ENCODE measurements at places on chromosomes 11 and 22.

DNA sequence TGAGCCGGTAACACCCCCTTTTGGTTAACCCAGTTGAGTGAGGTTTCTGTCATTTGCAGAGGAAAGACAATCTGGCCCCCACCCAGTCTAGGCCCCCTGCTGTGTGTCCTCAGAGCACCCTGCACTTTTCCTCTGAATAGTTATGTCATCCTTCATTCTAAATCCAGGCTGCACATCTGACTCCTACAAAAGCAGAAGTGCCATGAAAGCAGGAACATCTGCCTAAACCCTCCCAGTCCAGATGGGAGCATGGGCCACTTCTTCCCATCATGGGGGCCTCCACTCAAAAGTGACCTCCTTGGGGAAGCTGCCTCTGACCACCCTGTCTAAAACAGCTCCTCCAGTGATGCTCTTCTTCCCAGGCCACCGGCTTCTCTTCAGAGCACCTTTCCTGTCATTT, 53.7 kb upstream of the HMGXB4 start:
- no peak for DNase-seq

- DNase-seq = no peak
Observed at GRCh38 chr11:8758619-8759169, 76.1 kb downstream of the RPL27A start.

- no peak for DNase-seq
Observed at GRCh38 chr11:20070459-20070858, 89.8 kb downstream of the DBX1 start.

DNA sequence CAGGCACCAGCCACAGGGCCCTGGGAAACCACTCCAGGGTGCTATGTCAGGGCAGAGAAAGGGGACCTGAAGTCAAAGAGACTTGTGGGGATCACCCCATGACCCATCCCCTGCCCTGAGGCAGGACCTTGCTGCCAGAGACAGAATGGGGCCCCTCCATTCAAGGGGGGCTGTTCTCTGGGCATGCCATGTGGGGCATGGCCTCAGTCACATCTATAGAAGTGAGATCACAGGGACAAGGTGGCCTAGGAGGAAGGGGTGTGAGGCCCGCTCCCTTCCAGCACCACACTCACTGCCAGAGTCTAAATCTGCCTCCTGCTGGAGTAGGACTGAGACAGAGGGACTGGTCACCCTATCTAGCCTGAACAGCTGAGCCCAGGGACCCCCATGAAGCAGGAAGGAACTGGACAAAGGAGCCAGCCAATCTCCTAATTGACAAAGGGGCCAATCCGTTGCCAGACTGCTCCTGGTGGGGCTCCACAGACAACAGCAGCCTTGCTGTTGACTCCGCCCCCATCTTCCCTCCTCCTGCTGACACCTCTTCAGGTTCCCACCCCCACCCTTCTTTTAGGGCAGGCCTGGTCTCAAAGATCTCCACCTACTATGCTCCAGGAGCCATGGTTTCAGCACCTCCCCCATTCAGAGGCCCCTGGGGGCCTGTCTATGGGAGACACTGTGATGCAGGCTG, 26.0 kb downstream of the NEAT1 start:
- peak; percentile 71 for DNase-seq

- no peak for DNase-seq
Observed at GRCh38 chr11:113167599-113167998, 146.8 kb upstream of the TTC12 start.

GRCh38 chr11:1733009-1733715, 17.2 kb downstream of the IFITM10 start:
- DNase-seq = no peak

GRCh38 chr11:80519596-80520506, 1079.0 kb upstream of the TENM4 start:
- no peak for DNase-seq
